ENCODE measurements at places on chromosomes 7 and 10.

DNA sequence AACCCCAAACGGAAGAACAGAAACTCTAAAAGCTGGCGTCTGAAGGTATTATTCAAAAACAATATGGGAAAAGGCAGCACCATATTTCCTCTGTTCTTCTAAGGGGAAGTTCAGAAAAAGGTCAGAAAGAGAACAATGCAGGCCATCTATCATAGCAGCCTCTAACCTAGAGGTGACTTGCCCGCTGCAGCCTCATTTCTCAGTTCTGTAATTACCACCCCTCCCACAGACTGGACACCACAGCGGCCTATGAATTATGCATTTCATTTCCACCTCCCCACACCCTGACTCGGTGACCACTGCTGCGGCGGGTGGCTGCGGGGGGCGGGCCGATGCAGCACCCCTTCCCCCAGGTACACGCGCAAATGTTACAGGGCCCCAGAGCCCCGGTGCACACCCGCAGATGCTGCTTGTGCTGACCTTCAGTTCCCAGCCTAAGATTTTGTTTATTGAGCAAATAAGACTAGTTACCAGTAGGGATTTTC is 125.5 kb downstream of the CLEC2L start:
- H3K27me3 ChIP-seq, result no peaks in the 10 kb centered on the region
- peaks cover 60% of the 10 kb centered on the region for H3K4me1 ChIP-seq
- H3K27ac ChIP-seq, result peak overlapping the region; percentile 26
- no peak for DNase-seq

- H3K36me3 ChIP-seq, result peaks cover 22% of the 10 kb centered on the region
- no peak overlapping the region for H3K4me3 ChIP-seq
- no peak for DNase-seq
- peak overlapping the region; percentile 98 for H3K27ac ChIP-seq
- H3K27me3 ChIP-seq, result no peaks in the 10 kb centered on the region
These were observed 131.4 kb downstream of the PRPF18 start for GRCh38 chr10:13717936-13718772.

DNA sequence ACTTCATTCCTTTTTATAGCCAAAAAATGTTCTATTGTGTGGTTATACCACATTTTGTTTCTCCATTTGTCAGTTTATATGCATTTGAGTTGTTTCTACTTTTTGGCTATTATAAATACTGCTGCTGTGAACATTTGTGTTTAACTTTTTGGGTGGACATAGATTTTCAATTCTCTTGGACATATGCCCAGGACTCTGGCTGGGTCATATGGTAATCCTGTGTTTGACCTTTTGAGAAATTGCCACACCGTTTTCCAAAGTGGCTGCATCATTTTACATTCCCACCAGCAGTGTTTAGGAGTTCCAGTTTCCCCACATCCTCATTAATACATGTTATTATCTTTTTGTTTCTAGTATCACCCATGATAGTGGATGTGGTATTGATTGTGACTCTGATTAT is 39.4 kb downstream of the CSGALNACT2 start:
- no peak overlapping the region for H3K27ac ChIP-seq
- no peak overlapping the region for H3K4me3 ChIP-seq
- no peaks in the 10 kb centered on the region for H3K4me1 ChIP-seq
- DNase-seq, result no peak
- H3K27me3 ChIP-seq, result no peaks in the 10 kb centered on the region

- no peaks in the 10 kb centered on the region for H3K27me3 ChIP-seq
- no peak for DNase-seq
- H3K27ac ChIP-seq, result no peak overlapping the region
- no peaks in the 10 kb centered on the region for H3K36me3 ChIP-seq
- no peak overlapping the region for H3K4me3 ChIP-seq
- H3K4me1 ChIP-seq, result no peaks in the 10 kb centered on the region
These were observed 587.8 kb upstream of the POM121L12 start for GRCh38 chr7:52447581-52448180.

DNA sequence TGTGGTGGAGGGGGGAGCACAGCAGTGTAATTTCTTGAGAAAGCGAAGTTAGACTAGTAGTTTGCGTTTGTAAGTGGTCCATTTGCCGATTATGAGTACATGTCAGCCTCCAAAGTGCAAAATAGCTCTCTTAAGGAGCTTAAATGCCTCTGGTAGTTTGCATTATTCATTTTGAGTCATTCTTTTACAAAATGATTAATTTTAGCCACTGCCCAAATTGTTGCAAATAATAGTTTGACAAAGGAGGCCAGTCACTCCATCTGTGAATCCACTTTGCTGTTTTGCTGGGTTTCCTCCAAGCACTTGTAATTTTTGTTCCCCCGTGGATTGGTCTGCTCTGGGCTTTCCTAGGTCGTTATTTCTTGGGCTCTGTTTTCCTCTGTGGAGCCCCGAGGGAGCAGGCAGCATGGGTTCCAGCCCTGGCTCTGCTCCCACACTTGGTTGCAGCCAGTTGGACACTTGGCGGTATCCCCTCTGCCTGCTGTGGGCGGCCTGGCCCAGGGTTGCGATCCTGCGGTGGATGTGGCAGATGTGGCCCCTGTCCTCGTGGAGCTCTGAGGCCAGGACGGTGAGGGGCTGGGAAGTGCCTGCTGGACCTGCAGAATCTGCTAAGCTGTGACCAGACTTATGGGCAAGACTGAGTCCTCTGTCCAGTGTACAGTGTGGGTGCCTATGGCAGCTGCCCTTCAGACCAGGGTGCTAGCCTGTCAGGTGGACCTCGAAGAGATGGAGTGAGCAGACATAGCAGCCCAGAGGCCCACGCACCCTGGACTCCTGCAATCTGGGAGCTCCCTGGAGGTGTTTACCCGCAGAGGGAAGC is 129.1 kb upstream of the BTBD16 start:
- no peak for DNase-seq
- H3K4me1 ChIP-seq, result peaks cover 45% of the 10 kb centered on the region
- H3K4me3 ChIP-seq, result no peak overlapping the region
- H3K27ac ChIP-seq, result no peak overlapping the region
- peaks cover 46% of the 10 kb centered on the region for H3K36me3 ChIP-seq
- H3K27me3 ChIP-seq, result no peaks in the 10 kb centered on the region

GRCh38 chr10:87794285-87794684 is 23.7 kb downstream of the ATAD1 start:
- no peak overlapping the region for H3K4me3 ChIP-seq
- no peaks in the 10 kb centered on the region for H3K4me1 ChIP-seq
- no peak for DNase-seq
- peaks cover 74% of the 10 kb centered on the region for H3K36me3 ChIP-seq
- H3K27ac ChIP-seq, result no peak overlapping the region

DNA sequence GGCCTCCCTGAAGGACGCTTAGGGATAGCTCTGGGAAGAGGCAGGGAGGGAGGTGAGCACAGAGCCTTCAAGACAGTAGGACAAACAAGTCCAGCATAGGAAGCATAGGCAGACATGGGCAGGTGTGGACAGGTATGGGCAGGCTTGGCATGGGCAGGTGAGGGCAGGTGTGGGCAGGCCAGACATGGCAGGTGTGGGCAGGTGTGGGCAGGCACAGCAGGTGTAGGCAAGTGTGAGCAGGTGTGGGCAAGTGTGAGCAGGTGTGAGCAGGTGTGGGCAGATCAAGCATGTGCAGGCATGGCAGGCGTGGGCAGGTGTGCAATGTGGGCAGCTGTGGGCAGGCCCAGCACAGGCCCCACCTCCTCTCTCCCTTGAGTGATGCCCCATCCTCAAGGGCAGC is 148.8 kb upstream of the ZMIZ1 start:
- H3K4me1 ChIP-seq, result peaks cover 86% of the 10 kb centered on the region
- H3K4me3 ChIP-seq, result no peak overlapping the region
- H3K27ac ChIP-seq, result peak overlapping the region; percentile 48
- H3K27me3 ChIP-seq, result peaks cover 18% of the 10 kb centered on the region

- peaks cover 4% of the 10 kb centered on the region for H3K4me1 ChIP-seq
- H3K36me3 ChIP-seq, result peaks cover 32% of the 10 kb centered on the region
- H3K27ac ChIP-seq, result no peak overlapping the region
- H3K4me3 ChIP-seq, result no peak overlapping the region
- H3K27me3 ChIP-seq, result no peaks in the 10 kb centered on the region
- DNase-seq, result no peak
These were observed 826.4 kb downstream of the LRMDA start for GRCh38 chr10:76257816-76258215.

DNA sequence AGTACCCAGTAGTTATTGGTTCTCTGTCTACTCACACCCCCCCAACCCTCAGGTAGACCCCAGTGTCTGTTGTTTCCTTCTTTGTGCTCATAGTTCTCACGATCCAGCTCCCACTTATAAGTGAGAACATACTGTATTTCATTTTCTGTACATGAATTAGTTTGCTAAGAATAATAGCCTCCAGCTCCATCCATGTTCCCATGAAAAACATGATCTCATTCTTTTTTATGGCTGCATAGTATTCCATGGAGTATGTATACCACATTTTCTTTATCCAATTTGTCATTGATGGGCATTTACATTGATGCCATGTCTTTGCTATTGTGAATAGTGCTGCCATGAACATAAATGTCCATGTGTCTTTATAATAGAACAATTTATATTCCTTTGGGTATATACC is 2.6 kb upstream of the FRMPD2 start:
- DNase-seq, result no peak
- peaks cover 7% of the 10 kb centered on the region for H3K4me1 ChIP-seq
- H3K27ac ChIP-seq, result no peak overlapping the region
- no peak overlapping the region for H3K4me3 ChIP-seq
- H3K27me3 ChIP-seq, result peaks cover 7% of the 10 kb centered on the region
- H3K36me3 ChIP-seq, result no peaks in the 10 kb centered on the region

GRCh38 chr7:2083362-2083761 is 149.4 kb downstream of the MAD1L1 start:
- H3K27ac ChIP-seq, result peak overlapping the region; percentile 57
- peaks cover 81% of the 10 kb centered on the region for H3K4me1 ChIP-seq
- H3K4me3 ChIP-seq, result no peak overlapping the region
- no peak for DNase-seq

- H3K36me3 ChIP-seq, result no peaks in the 10 kb centered on the region
- no peak overlapping the region for H3K27ac ChIP-seq
- DNase-seq, result no peak
These were observed 356.2 kb upstream of the LRGUK start for GRCh38 chr7:133770863-133771492.

DNA sequence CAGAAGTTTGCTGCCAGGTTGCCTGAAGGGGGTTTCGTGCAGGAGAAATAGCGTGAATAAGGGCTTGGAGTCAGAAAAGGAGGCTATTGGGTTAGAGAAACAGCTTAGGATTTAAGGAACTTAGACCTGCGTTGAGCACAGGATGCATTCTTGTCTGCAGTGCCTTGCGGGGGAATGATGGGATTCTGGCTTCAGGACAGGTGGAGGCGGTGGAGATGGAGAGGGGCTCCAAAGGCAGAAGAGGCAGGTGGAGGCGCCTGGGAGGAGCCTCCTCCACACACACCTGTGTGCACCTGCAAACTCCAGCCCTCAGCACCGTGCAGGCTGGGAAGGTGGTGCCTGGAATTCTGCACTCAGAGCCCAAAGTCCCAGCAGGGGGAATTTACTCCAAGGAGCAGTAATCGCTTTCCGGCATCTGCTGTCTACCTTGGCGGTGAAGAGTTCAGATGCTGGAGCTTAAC is 1.8 kb downstream of the CLIP2 start:
- H3K4me3 ChIP-seq, result peak overlapping the region; percentile 80
- H3K4me1 ChIP-seq, result peaks cover 49% of the 10 kb centered on the region
- H3K27me3 ChIP-seq, result peaks cover 23% of the 10 kb centered on the region
- no peak overlapping the region for H3K27ac ChIP-seq
- no peak for DNase-seq
- peaks cover 16% of the 10 kb centered on the region for H3K36me3 ChIP-seq

DNA sequence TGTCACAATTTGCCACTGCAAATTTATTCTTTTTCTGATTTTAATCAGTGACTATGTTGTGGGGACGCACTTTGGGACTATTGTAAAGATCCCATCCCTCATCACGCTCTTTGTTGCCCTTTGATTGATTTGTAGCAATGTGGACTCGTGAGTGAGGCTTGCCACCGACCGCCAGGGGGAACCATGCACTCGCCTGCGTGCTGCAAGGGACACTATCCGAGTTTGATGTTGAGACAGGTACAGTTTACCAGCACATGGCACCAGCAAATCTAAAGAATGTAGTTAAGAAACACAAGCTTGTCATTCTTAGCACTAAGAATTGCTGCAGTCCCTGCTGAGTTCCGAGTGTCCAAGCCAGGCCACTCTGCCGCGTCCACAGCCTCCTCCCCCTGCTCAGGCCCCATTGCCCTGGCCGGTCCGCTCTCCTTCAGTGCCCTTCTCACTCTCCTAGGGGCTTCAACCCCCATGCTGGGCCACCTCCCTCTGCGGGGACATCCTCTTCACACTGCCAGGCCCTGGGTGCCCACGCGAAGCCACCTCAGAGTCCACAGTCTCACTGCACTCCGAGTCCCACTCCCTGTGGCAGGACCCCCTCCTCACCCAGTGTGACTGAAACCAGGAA is 2.0 kb upstream of the SFTPA2 start:
- H3K4me1 ChIP-seq, result peaks cover 10% of the 10 kb centered on the region
- peak overlapping the region; percentile 75 for H3K4me3 ChIP-seq
- H3K27me3 ChIP-seq, result peaks cover 21% of the 10 kb centered on the region
- DNase-seq, result peak; percentile 78
- no peak overlapping the region for H3K27ac ChIP-seq

DNA sequence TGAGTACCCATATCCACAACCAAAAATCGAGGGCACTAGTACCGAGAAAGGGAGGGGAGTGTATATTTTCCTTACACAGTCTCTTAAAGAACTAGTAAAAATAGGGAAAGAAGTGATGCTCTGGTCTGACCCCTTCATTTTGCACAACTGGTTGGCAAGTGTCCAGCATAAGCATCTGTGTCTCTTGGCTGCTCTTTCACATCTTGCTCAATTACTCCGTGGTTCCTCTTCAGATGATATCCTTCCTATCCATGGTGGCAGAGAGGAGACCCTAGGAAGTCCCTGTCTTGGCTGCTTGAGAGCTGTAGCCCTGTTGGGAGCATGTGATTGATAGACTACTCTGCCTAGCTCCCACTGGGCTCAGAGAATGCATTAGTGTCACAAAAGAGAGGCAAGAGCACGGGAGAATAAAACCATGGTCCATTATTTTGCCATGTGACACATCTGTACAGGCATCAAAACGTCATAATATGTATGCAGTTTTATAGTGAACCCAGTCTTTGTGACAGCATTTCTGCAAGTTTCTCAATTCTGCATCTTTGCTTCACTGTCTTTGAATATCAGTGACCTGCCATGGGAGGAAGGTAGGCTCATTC is 111.8 kb upstream of the ANKRD1 start:
- peaks cover 6% of the 10 kb centered on the region for H3K27me3 ChIP-seq
- H3K27ac ChIP-seq, result no peak overlapping the region
- H3K36me3 ChIP-seq, result no peaks in the 10 kb centered on the region
- DNase-seq, result no peak
- H3K4me1 ChIP-seq, result peaks cover 53% of the 10 kb centered on the region

- H3K27me3 ChIP-seq, result no peaks in the 10 kb centered on the region
- no peak for DNase-seq
- H3K4me1 ChIP-seq, result no peaks in the 10 kb centered on the region
- H3K36me3 ChIP-seq, result peaks cover 15% of the 10 kb centered on the region
- H3K4me3 ChIP-seq, result no peak overlapping the region
These were observed 63.3 kb upstream of the LRRC17 start for GRCh38 chr7:102849538-102849937.

GRCh38 chr7:157682946-157683746 is 346.3 kb downstream of the DNAJB6 start:
- H3K4me1 ChIP-seq, result peaks cover 69% of the 10 kb centered on the region
- H3K27ac ChIP-seq, result no peak overlapping the region
- DNase-seq, result no peak
- peak overlapping the region; percentile 79 for H3K4me3 ChIP-seq

Measured in nephron progenitor cell (in vitro differentiated cells).